ENCODE measurements at places on chromosomes 3 and 15. TPM values are rescaled to one million over a fixed set of nuclear protein-coding genes. Genes with fewer than 3 reads are reported as not detected.

CLSTN2 gene
- 0.09 TPM for total RNA-seq

SPSB4 gene
- total RNA-seq: 6.0 TPM

DNA sequence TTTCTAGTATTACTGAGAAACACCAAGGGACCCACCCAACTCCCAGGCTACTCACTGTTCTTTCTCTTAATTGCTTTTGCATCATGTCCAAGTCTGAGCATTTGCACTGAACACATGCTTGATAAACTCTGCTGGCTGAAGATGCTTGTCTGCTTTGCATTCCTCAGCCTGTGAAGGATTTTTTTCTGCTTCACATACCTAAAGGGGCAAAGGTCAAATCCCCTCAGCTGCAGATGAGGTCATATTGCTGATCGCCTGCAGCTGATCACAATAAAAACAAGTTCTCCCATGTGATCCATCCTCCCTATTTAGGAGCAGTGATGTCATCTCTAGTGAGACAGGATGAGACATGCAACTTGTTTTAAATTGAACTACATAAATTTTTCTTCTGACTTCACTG lies 84.6 kb upstream of the DCBLD2 start:
- DNase-seq: no peak

DNA sequence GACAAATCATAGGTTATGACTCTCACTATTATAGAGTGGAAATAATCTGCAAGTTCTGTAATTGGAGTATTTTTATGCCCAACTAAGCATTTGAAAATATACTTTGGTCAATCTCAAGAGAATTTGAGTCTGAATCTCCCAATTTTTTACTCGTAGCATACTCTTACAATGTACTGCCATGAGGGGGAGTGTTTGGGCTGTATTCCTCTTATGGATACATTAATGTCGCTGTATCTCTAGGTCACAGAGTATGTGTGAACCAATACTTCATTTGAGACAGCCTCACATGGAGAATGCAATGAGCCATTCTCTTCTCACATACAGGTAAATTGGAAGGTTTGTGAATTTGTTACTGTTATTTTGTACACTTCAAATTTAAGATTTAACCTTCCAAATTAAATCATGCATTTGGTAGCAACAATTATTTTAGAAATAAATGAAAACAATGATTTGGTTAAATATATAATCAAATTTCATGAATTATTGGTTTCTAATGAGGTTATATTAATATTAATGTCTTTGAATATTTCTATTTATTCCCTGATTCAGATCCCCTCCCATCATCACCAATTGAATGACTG lies 5.5 kb upstream of the CD200 start:
- DNase-seq: no peak

GRCh38 chr15:90716317-90716975 lies 700 bp upstream of the BLM start:
- no peak for DNase-seq

- DNase-seq: no peak
Measured at GRCh38 chr3:159586571-159587202, 401.9 kb upstream of the IL12A start.
